ENCODE measurements at places on chromosomes 16 and 17.

DNA sequence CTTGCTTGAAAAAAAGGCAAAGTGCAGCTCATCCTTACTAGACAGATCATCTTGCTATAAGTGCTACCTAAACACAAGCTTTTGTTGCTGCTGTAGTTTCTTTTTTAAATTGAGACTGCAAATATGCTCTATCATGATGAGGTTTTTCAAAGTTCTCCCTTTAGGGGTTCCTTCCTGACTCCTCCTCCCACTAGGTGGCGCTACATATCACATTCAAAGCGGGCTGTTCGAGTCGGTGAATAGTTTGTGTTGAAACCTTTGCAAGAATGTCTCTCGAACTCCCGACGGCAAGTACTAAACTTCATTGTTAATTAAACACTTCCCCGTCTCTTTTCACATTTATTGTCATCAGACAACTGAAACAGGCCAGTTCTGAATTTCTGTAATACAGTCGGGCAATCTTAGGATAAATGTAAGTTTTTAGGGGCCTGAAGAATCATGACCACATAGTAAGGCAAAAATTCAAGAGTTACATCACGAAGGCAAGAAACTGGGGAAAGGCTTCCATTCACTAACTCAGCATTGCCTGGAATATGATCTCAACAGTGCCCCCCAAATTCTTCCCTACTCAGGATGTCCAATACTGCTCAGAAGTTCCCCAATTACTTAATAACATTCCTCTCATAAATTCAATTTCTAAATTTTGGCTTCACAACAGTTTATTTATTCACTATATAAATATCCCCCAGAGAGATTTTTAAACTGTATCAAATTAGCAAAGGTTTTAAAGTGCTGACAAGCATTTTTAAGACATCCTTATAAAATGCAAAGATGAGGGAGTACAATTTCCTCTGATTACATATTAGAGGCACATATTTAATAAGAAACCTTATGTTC is 6.7 kb downstream of the HS3ST3A1 start:
- DNase-seq, result peak; percentile 32

GRCh38 chr16:67191411-67191994 is 452 bp upstream of the E2F4 start:
- no peak for DNase-seq

GRCh38 chr17:33990943-33991706 is 264.0 kb upstream of the CCL2 start:
- no peak for DNase-seq

- DNase-seq, result no peak
Observed at GRCh38 chr17:35612924-35613521, 25.9 kb downstream of the AP2B1 start.

DNA sequence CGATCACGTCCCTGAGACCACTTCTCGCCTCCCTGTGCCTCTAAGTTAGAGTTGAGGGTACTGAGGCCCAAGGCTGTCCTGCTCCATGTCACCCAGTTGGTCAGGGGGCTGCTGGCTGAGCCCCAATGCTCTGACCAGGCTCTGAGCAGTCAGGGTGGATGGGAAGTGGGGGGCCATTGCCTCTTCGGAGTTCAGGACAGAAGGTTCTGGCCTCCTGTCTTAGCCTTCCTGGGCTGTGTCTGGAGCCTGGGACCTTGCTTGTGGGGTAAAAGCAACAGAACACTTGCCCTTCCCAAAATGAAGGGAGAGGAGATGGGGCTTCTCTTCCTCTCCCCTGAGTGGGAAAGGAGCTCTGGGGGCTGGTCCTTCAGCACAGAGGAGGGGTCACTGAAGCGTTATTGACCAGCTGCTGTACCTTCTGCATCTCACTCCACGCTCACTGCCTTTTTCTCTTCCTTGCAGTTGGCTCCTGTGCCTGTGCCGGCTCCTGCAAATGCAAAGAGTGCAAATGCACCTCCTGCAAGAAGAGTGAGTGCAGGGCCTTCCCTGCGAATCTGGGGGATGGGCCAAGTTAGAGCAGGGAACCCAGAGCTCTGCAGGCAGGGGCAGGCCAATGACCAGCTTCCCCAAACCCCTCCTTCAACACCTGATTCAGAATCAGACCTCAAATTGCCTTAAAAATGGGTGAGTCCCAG is 580 bp downstream of the MT1X start:
- DNase-seq, result no peak

GRCh38 chr17:12512694-12513355 is 152.9 kb upstream of the MYOCD start:
- DNase-seq, result no peak

GRCh38 chr17:45823598-45823997 is 21.1 kb upstream of the SPPL2C start:
- DNase-seq, result no peak

DNA sequence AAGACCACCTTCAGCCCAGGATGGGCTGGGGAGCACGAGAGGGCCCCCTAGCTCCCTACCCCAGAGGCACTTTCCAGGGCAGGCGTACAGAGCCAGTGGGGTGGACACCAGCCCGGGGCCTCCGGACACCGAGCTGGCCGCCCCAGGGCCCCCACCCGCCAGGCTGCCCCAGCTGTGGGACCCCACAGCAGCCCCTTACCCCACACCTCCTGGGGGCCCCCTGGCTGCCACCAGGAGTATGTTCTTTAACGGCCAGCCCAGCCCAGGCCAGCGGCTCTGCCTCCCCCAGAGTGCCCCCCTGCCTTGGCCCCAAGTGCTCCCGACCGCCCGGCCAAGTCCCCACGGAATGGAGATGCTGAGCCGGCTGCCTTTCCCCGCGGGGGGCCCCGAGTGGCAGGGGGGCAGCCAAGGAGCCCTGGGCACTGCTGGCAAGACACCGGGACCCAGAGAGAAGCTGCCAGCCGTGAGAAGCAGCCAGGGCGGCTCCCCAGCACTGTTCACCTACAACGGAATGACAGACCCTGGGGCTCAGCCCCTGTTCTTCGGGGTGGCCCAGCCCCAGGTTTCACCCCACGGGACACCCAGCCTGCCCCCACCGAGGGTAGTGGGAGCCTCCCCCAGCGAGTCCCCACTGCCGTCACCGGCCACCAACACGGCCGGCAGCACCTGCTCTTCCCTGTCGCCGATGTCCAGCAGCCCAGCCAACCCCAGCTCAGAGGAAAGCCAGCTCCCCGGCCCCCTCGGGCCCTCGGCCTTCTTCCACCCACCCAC is 24.3 kb upstream of the ZFPM1 start:
- DNase-seq, result no peak

GRCh38 chr17:48542114-48542656 is 2.7 kb downstream of the HOXB2 start:
- no peak for DNase-seq

DNA sequence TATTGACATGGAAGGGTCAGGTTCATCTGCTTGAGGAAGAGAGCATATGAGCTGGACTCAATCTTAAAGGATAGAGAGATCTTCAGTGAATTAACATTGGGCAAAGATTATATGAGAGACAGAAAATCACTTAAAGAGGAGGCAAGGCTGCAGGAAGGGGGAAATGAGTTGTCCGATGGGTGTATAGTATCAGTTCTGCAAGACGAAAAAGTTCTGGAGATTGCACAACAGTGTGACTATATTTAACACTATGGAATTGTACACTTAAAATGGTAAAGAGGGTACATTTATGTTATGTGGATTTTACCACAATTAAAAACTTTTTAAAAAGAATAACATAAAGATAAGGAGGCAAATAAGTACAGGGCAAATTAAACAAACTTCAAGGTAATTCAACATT is 80.7 kb downstream of the HELZ start:
- no peak for DNase-seq

DNA sequence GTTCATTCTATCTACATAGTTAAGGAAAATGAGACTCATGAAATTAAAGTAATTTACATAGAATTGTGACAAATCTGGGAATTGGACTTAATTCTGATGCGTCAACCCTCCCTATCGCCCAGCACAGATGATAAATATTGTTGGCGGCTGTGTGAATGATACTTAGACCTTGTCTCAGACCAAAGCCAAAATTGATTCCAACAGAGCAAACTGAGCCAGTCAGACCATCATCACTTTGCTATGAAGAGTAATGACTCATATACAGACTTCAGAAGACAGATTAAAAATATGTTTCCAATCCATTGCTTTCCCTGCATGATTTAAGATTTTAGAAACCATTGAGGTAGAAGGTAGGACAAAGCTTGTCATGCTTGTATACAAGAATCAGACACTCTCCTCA is 1156.7 kb upstream of the CDH8 start:
- DNase-seq, result no peak

GRCh38 chr17:49987681-49988441 is 7.2 kb downstream of the DLX3 start:
- DNase-seq, result peak; percentile 5

- no peak for DNase-seq
Observed at GRCh38 chr17:80031691-80032430, 3.8 kb downstream of the TBC1D16 start.

GRCh38 chr17:44220213-44221083 is 973 bp upstream of the UBTF start:
- DNase-seq, result no peak

DNA sequence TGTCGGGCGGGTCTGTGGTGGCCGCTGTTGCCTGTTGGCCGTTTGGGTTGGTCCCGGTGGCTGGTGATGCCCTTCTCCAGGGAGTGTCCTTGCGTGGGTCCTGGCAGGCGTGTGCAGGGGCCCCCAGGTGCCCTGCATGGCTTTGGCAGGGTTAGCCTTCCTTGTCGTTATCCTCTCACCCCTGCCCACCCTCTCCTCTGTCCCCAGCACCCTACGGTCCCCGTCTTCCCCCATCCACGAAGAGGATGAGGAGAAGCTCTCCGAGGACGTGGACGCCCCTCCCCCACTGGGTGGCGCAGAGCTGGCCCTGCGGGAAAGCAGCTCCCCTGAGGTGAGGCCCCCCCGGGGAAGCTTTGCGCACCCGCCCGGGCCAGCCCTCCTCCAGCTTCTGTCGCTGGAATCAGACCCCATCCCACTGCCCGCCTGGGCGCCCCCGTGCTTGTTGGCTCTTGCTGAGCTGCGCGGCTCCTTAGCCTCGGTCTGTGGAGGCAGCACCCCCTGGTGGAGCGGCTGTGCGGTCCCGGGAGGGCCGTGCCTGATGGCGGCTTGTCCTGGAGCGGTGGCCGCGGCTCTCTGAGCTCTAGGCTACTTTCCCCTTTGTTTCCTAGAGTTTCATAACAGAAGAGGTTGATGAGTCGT is 10.6 kb upstream of the NUDT16L1 start:
- no peak for DNase-seq

DNA sequence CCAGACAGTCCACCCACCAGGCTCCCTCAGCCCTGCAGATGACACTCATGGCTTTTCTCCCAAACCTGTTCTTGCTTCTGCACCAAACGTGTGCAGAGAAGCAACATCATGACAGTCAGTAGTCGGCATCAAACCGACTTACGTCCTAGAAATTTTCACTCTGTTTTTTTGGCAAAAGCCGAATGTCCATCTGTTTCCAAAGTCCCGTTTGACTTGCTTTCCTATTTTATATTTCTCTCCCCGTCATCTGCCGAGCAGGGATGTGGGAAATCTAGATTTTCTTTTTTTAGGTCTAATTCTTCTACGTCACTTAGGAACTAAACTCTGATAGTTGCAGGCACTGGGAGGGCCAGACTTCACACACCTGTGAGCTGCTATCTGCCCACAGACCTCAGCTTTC is 104.9 kb downstream of the RMI2 start:
- no peak for DNase-seq

DNA sequence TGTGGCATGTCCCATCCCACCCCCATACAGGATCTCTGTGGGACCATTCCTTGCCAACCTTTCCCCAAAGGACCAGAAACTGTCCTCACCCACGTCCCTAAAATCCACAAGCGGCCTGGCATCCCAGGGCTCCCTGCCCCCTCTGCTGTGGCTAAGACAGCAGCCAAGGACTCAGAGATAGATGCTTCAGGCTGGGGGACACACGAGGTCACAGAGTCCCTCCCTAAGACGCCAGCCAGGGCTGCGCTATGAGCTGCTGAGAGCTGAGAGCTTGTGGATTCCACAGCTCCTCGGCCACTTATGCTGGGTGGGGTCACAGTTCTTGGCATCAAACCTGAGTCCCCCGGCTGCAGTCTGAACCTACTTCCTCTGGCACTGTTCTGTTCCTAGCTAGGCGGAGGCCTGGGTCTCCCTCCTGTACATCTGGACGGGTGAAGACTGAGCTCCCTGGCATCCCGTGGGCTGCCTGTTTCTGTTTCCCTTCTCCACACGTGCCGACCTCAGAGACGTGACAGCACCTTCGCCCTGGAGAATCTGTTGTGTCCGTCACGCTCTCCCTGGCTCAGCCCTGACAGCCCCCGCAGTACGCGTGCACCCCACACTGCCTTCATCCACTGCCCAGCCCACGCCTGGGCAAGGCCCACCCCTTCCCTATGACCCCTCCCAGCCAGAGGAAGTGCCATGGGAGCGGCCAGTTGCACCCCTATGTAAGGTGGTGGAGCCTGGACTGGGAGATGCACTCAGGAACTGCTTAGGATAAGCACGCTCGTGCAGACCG is 61.2 kb downstream of the ENGASE start:
- no peak for DNase-seq

DNA sequence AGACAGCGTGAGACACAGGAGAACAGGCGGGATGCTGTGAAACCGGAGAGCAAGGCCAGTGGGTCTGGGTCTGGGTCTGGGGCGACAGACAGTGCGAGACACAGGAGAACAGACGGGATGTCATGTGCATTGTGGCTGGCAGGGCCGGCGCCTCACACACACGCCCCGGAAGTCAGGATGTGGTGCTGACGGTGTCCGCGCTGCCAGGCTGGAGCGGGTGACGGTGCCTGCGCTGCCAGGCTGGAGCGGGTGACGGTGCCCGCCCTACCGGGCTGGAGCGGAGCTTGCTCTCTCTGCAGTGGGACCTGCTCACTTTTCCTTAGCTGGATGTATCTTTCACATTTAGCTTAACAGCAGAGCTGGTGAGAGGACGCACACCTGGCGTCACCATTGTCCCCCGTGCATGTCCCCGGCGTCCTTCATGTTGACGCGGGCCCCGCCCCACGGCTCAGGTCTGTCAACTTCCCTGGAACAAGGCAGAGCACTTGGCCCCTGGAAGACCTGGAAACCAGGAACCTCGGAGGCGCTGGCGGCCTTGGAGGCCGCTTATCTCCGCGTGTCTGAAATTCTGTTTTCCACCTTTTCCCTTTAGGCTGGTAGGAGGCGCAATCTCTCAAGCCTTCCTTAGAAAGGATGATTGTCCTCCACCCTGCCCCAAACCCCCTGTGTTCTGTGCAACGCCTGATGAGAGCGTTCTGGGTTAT is 43.0 kb upstream of the ZNF750 start:
- no peak for DNase-seq

- no peak for DNase-seq
Observed at GRCh38 chr17:58176200-58176599, 9.4 kb downstream of the OR4D2 start.

Measured in GM12891 (cell line).